ENCODE measurements at places on chromosomes 12 and 14.

DNA sequence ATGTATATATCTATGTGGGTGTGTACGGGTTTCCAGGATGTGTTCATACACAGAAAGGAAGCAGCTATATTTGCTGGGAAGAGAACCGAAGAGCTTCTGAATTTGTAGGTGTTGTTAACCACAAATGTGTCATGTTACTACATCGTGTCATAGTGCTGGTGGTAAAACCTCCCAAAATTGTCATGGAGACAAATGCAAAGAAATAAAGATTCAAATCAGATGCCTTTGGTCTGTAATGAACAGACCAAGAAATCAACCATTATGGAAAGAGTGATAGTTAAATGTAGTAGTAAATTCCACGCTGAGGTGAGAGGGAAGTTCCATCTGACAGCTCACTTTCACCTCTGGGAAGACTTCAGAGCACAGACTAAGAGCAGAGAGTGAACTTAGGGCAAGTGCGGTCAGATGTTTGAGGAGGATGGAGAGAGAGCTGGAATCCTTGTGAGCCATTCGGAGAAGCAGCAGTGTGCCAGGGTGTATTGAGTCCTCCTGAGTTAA is 487.5 kb downstream of the TMEM121 start:
- no peak for DNase-seq

GRCh38 chr12:91947459-91947858 is 198.2 kb downstream of the BTG1 start:
- DNase-seq = no peak

DNA sequence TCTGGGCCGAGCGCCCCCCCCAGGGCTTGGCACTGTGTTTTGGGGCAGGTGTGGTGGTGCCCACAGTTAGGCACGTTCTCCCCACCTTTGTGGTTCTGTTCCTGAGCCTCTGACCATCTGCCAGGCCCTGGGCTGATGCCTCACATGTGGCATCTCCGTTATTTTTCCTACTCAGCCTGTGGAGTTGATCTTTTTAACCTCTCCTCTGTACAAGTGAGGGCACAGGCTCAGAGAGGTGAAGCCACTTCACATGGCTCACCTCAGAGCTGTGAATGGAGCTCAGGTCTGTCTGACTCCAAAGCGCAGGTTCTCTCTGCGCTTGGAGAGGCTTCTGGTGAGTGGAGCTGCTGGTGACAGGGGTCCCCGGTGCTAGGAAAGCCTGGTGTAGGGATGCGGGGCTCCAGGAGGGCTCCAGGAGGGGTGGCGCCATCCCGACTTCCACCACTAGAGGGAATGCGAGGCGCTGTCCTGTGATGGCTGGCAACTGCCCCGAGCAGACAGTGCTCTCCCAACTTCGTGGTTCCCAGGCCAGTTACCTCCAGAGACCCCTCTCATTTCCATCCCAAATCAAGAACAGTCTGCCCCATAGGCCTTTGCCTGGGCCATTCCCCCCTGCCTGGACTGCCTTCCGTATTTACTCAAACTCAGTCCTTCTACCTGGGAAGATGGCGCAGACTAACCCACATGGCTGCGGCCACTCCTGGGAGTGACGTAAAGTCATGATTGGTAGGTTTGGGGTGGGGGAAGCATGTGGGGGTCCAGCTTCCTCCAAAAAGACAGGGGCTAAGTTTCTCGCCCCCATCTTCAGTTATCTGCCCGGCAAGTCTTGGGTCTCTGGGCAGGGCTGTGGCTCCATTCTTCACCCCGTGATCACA is 9.9 kb downstream of the BCL7A start:
- DNase-seq = peak; percentile 50

DNA sequence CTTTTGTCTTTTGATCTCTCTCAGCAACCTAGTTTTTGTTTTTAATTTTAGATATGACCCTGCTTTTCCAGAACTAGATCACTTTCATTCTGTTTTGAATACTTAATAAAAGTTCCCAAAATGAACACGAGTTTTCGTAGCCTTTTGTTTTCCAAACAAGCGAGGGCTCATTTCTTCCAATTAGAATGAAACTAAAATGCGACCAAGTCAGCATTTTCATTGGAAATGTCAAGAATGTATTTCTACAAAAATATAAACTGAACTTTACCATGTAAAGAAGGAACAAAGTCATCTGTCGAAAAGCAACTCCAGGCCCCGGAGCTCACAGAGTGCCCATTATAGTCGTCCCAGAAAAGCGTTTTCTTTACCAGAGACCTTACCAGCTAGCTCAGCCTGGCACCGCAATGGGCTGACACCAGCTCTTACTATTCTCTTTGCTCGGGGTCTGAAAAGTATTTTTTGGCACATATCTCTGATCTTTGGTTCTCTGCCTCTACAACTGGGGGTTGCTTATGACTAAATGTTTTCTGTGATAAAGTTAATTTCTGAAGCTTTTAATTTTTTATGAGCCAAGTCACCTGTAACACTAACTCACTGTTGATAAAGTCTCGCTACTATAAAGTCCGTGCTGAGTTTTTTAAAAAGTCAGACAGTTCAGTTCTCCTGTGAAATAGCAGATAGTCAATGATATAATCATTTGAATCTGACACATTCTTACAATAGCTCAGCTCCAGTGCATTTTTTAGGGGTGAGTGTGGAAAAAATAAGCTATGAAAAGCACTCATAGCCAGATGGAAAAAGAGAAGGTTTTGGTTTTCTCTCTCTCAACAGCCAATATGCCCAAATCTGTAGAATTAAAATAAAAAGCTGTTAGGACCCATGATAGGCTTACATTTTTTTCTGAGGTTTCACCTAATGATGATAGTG is 43.4 kb downstream of the SAMD4A start:
- no peak for DNase-seq

DNA sequence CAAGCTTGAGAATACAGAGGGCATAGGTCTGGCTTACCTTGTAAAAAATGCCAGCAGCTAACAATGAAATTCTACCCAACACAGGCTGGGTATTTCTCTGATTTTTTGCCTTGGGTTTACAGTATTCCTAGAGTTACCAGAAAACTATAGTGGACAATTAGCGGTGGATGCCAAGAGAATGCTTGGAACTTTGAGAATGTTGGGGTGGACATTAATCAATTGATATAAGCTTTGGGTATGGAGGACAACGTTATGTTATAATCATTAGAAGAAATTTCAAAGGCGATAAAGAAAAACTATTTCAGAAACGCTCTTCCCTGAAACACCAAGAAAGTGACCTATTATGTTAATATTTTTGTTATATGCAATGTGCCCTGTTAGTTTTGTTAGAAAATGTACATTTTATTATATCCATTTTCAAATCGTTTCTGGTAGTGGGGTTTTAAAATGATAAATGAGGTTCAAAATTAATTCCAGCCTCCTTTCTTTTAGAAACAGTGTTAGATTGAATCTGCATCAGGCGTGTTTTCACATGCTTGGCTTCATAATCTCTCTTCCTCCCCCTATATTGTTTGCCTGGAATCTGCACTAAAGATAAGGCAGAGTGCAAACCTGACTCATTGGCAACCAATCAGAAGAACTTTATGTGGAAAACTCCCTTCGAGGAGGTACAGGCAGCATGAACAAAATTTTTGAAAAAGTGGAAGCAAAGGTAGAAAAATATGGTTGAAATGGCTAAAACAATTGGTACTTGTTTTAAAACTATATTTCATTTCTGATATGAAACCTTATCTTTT is 1.4 kb upstream of the PTPRQ start:
- DNase-seq = no peak

DNA sequence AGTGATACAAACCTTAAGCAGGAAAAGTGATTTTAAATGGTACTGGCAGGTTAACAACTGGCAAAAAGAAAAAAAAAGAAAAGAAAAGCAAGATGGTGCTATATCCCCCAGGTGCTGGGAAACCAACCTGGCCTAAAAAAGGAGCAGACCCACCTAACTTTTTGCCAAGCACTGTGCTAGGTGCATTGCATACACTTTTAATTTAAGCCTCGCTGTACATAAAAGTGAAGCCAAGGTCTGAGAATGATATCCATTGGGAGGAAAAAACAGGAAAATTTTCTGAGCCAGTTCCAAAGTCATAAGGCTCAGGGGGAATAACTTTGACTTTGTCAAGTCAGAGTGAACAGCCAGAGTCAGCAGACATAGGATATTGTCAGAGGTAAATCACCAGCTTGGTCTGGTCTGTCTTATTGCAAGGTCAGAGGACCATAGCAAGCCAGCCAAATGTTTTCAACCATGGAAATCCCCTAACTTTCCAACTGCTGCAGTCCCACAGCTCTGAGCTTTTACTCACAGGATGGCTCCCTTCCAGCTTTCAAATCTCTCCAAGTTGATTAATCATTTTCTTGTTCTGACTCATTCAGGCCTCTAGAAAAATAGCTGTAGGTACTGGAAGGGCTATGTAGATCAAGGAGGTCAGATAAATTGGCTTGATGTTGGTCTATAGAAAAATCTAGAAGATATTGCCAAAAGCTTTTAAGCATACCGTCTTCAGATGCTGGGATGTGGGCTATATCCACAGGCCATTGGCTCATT is 412.9 kb downstream of the RAD51B start:
- no peak for DNase-seq

- DNase-seq = no peak
These were observed 18.1 kb downstream of the RFC5 start for GRCh38 chr12:118034429-118035189.

DNA sequence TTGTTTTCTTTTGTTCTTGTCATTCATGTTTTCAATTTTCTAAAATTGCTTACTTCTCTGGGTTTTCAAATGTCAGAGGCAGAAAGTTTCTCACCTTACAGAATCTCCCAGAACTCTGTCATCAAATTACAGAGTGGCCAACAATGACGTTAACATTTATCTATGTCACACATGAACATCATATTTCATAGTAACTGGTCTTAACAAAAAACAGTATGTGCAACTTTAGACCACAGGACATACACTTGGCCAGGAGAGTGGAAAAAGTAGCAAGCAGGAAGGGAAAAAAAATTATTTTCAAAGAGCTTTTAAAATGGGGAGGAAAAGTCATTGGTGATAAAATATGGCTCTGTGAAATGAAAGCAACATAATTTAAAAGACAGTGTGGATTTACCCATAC is 426.5 kb downstream of the MED13L start:
- DNase-seq = no peak

- no peak for DNase-seq
These were observed 169.6 kb upstream of the RASSF8 start for GRCh38 chr12:25788707-25789442.

DNA sequence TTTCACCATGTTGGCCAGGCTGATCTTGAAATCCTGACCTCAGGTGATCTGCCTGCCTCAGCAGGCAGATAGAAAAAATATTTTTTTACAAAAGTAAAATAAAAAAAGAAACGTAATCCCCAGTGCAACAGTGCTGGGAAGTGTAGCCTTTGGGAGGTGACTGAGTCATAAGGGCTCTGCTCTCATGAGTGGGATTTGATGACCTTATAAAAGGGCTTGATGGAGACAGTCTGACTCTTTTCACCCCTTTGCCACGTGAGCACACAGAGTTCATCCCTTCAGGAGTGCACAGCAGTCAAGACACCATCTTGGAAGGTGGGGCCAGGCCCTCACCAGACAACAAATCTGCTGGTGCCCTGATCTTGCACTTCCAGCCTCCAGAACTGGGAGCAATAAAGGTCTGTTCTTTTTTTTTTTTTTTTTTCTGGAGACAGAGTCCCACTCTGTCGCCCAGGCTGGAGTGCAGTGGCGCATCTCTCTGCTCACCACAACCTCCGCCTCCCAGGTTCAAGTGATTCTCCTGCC is 24.7 kb upstream of the DYNC1H1 start:
- DNase-seq = no peak

DNA sequence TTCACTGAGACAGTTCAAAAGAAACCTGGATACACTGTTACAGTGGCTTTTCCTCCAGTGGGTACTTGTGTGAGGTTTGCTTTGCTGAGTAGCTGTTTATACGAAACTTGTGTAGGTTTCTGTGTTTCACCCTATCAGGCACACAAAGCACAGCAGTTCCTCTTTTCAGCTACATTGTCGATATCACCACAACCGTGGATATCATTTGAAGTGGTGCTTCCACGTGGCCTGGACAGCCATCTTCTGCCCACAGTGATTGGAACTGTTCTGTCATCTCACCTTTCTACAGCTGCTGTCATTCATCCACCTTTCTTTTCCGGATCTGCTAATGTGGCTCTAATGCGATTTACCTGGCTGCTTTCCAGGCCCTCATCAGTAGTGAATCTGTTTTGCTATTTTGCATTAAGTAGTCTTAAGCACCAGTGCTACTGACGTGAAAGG is 368.8 kb downstream of the SYT1 start:
- no peak for DNase-seq

- no peak for DNase-seq
These were observed 8.2 kb upstream of the HOXC6 start for GRCh38 chr12:54019924-54020590.

DNA sequence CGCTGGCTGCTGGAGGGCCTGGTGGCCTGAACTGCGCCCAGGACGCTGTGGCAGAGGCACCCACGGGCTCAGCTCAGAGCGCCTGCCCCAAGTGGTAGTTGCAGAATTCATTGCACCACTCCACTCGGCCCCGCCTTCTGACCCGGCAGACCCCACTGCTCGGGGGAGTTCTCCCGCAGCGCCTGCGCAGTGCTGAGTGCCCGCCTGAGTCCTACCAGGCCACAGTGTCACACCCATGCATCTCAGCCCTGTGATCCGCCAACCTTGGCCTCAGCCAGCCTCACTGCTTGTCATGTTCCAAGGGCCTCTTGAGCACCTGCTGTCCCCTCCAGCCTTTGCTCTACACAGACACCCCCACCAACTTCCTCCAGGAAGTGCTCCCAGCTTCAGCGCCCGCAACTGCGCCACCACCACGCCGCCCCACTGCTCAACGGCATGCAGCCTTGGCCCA is 12.2 kb downstream of the DEGS2 start:
- DNase-seq = peak; percentile 19

DNA sequence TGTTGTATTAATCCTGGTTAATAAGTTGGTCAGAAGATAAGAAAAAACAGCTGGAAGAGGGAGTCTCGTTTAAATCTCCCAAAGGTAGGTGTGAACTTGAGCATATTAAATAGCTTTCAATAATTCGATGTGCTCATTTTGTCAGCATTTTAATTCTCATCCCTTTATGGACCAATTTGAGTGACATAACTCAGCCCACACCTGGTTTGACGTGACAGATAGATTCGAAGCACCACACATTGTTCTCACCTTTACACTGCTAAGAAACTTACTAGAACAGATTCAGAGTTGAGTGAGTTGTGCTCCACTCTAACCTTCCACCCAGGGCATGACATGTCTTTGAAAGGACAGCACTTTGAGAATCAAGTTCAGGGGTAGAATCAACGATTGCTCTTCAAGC is 161.4 kb upstream of the GZMB start:
- no peak for DNase-seq

DNA sequence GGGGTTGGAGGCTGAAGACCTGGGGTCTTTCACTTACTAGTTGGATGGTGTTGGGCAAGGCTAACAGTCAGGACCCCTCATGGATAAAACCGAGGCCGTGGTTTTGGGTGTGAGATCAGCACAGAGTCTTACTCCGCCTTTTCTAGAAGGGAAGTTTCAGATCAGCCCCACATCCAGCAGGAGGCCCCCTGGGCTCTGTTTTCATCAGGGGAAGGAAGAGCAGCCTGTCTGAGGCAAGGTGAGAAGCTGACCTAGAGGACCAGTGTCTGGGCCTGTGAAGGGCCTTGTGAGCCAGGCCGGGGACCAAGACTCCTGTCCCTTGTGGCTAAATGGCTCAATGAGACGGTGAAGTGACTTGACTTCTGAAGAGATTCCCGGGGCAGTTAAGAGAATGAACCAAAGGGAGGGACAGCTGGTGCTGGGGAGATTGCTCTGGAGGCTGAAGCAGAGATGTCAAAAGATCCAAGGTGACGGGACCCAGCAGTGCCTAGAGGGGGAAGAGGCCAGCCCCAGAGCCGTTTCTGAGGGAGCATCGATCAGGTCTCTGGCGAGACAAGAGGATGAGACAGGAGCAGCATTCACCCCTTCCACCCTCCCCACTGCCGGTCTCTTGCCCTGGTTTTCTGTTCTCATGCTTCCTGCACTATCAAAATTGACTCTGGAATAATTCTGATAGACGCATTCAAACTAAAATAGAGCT is 40.1 kb upstream of the TSPAN9 start:
- DNase-seq = no peak
